ENCODE measurements at places on chromosomes 16 and 17.

GRCh38 chr16:90048347-90048722, 28.8 kb downstream of the PRDM7 start:
- DNase-seq, result no peak

- no peak for DNase-seq
Measured at GRCh38 chr16:74735162-74735452, 34.4 kb upstream of the MLKL start.

- no peak for DNase-seq
Measured at GRCh38 chr17:5164436-5164835, 27.2 kb downstream of the ZNF594 start.

DNA sequence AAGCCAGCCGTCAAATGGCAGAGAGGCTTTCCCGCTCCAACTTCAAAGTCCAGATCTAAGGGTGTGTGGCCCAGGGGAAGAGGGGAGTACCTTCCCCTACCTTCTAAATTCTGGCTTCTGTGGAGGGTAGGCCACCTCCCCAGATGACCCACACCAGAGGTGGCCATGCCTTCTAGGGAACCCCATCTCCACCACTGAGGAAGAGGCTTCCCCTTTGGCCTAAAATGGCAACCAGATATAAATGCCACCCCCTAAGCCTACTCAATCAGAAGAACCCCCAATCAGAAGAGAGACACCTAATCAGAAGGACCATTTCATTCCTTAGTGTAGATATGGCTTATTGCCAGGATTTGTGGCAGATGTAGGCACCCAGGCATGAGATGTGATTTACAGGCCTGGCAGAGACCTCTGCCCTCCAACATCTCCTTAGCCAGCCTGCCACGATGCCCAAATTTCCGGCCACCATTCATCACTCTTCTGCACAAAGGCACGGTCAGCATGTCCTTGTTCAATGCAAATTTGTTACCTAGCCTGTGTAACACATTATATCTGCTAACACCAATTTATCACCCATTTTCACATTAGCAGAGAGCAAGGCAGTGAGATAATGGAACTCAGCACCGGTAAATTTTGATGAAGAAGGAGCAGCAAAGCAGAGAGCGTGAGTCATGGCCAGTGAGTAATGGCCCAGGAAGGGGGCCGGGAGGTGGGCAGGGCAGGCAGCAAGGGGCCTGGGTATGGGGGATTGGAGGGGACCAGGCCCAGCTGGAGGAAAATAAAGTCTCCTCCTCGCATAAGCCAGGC, 1.2 kb upstream of the MGAT5B start:
- DNase-seq, result no peak

- DNase-seq, result no peak
Measured at GRCh38 chr16:85832570-85833218, 33.2 kb downstream of the COX4I1 start.

DNA sequence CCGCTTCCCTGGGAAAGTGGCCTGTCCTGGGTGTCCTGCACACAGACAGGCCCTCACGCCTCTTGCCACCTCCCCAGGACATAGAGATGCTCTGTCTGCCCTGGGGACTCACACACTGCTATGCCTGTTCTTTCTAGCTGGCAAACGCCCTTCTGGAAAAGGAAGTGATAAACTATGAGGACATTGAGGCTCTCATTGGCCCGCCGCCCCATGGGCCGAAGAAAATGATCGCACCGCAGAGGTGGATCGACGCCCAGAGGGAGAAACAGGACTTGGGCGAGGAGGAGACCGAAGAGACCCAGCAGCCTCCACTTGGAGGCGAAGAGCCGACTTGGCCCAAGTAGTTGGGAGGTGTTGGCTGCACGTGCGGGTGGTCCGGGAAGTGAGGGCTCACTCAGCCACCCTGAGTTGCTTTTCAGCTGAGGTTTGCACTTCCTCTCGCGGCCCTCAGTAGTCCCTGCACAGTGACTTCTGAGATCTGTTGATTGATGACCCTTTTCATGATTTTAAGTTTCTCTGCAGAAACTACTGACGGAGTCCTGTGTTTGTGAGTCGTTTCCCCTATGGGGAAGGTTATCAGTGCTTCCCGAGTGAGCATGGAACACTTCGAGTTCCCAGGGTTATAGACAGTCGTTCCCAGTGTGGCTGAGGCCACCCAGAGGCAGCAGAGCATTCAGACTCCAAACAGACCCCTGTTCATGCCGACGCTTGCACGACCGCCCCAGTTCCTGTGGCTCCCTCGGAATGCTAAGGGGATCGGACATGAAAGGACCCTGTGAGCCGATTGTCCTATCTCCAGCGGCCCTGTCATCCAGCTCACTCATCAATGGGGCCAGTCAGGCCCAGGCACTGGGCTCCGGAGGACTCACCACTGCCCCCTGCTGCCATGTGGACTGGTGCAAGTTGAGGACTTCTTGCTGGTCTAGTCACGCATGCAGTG, 3.5 kb upstream of the RPL13 start:
- peak; percentile 86 for DNase-seq

- no peak for DNase-seq
Measured at GRCh38 chr17:65371702-65372101, 189.7 kb downstream of the AXIN2 start.

DNA sequence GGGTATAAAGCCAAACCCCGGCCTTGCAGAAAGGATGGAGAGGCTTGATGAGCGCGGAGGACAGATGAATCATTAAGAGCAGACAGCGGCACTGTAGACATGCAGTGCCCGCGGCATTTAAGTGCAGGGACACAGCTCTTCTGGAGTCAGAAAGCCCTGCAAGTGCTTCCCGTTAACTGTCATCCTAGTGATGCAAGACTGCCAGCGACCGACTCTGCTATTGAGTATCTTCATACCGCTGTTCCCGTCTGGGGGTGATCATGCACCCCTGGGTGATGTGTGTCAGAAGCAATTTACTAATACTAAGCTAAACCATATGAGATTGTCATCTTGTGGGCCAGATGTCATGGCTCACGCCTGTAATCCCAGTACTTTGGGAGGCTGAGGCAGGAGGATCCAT, 101.0 kb downstream of the ABCC6 start:
- no peak for DNase-seq

- DNase-seq, result no peak
Measured at GRCh38 chr16:66099306-66099705, 267.2 kb upstream of the CDH5 start.

DNA sequence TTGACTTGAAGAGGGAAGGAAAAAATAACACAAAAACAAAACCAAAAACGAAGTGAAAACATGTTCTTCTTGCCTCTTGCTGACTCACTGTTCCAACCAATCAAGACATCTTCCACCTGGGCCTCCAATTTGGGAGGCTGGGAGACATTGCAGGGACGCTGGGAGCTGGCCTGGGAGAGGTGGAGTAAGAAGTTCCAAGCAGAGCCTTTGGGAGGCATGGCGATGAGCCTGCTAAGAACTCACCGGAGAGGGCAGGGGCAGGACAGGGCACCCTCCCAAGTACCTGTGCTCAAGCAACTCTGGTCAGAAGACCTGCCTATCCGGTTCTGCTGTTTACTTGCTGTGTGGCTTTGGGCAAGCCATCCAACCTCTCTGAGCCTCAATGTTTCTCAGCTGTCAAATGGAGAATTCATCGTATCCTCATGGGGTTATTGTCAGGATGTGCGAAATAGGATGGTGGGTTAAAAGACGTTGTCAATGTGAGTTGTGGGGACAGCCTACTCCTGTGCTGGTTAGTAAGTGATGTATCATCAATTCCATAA, 856 bp upstream of the GLP2R start:
- no peak for DNase-seq

DNA sequence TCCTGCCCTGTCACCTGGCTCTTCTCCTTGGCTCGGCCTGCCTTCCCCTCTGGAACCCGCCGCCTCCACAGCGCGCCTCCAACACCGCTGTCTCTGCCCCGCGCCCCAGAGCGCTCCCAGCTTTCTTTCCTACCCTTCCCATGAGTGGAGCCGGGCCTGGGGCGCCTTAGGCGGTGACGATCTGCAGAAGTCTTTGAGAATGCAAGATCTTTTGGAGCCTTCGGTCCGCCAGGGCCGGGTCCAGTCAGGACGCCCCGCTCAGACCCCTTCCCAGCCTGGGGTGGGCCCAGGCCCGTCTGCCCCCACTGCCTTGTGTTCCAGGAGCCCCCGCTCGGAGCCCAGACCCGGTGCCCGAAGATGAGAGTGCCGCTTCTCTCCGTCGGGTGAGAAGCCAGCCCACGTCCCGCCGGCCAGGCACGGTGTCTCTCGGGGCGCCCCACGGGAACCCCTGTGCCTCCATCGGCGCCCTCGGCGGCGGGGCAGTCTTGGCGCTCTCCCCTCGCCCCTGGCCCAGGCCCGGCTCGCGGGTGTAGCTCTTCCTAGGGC, 40.0 kb downstream of the MRM1 start:
- DNase-seq, result no peak

DNA sequence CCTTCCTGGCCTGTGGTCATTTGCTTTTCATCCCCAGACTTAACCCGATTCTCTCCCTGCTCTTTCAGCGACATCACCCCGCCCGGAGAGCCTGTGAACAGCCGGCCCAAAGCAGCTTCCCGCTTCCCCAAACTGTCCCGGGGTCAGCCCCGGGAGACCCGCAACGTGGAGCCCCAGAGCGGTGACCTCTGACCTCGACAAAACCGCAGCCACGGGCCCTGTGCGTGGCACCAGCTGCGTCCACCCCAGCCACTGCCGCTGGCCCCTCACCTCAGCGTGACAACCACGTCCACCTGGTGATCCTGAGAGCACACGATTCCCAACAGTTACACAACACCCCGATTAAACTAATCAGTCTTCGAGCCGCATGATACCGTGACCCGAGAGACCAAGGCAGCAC, 235.2 kb downstream of the CPPED1 start:
- no peak for DNase-seq

DNA sequence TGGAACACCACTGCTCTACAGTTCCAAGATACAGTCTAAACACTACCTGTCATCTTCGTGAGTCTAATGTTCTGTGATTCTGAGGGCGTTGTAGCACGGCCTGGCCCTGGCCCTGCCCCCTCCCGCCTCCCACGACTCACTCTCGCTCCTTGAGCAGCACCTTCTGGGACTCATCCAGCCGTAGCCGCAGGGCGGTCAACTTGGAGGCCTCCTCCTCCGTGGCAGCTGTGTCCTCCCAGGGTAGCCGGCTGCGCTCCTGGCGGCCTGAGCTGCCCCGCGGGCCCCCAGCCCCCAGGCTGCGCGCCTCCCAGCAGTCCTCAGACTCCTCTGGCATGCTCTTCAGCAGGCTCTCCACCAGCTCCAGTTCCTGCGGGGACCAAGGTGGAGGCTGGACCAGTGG, 10.6 kb downstream of the CCDC102A start:
- no peak for DNase-seq

DNA sequence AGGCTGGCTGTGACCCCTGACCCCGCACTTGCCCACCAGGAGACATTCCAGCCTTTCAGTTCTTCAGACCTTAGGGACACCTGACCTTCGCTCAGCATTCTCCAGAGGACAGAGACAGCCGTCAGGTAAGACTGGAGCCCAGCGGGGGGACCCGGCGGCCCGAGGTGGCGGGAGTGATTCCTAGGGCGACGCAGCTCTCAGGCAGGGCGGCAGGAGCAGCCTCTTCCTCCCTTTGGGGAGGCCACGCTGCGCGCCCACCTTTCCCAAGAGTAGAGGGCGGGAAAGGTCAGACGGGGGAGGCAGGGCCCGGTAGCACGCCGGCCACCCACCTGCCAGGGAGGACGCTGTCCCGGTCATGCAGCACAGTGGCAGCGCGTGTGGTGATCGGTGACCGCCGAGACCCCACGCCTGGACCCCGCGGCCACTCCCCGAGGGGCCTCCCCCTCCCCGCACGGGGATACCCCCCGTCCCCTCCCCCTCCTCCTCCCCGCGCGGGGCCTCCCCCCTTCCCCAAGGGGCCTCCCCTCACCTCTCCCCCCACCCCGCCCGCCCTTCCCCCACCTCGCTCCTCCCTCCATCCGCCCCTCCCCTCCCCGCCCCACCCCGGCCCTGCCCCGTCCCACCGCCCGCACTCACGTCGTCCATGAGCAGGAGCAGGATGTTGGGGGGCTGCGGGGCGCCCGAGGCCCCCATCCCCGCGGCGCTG, 472 bp downstream of the GALNS start:
- no peak for DNase-seq

DNA sequence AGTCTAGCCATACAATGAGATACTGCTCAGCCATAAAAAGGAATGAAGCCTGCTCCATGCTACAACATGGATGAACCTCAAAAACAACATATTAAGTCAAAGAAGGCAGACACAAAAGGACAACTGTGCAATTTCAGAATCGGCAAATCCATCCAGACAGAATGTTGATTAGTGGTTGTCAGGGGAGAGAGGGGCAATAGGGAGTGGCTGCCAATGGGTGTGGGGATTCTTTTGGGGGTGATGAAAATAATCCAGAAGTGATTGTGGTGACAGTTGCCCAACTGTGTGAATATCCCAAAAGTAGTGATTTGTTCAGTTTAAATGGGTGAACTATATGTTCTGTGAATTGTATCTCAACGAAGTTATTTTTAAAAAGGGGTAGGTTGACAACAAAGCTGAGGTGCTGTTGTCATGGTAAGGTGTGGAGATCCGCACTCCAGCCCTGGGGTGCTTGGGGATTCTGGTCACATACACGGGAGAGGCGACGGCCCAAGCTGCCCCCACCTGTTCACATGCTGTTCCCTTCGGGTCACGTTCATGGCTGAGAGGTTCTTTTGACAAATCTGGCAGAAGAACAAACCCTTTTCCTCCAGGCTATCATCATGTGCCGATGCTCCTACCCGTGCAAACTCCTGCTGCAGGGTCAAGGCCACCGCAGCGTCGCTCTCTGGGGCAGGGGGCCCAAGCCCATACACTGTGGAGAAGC, 9.6 kb downstream of the SLX4 start:
- DNase-seq, result no peak

DNA sequence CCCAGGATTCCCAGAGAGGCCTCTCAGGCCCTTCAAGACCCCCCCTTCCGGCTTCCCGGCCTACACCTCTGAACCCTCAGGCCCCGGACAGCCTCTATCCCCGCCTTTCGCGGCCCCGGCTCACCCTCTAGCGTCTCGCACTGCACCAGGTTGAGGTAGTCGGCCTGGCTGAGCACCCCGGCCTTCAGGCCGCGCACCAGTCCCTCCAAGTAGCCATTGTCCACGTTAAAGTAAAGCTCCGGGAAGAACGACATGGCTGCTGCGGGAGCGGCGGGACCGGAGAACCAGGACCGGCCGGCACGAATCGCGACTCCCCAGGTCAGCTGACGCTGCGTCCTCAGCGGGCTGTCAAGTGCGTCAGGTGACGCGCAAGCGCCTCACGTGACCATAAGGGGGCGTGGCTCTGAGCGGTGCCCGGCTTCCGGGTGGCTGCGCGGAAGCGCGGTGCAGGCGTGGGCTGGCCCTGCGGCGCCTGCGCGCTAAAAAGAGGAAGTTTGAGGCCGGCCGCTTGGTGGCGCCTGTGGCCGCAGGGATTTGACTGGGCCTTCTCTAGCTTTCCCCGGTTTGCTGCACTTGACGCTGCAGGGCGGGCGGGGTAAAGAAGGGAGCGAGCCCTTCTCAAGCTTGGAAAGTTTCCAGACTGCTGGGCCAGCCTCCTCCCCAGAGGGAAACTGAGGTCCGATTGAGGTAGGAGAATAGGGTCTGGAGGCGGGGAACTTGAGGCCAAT, at the start of gene ATP6V0D1:
TSS of gene ATP6V0D1 (minus strand) at position 325 of the 728 bp plus-strand sequence. CDS start at position 254, 71 bp downstream.
- peak; percentile 98 for DNase-seq

GRCh38 chr16:53726625-53727024, 22.7 kb downstream of the FTO start:
- no peak for DNase-seq

All from stimulated activated CD4-positive, alpha-beta T cell treated with anti-CD3 and anti-CD28 coated beads, Interleukin-1b, Interleukin-23, amount 100 ng/mL, for 4 hours (primary cell).